ENCODE measurements at places on chromosomes 13 and 19. TPM values are rescaled to one million over a fixed set of nuclear protein-coding genes. Genes with fewer than 3 reads are reported as not detected.

DNA sequence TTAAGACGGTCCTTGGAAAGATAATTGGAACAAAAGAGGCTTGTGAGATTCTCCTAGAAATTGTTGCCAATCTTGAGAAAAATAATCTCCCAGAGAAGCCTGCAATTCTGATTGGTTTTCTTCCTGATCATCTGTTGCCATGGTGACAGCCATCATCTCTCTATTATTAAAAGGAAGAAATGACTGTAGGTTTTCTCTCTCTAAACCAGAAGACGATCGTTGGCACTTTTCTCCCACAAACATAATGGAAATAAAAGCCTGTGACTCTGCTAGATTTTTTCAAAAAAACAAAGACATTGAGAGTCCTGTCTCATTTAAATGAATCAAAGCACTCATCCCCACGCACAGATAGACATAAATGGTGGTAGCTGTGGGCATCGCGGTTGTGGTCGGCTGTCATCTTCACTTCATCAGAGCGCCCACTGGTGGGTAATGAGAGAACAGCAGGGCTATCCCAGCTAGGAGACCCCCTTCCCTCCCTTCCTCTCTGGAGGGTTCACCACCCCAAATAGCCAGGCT, 21.7 kb upstream of the CALM3 start:
- no peak for DNase-seq

- DNase-seq = no peak
Observed at GRCh38 chr13:32726374-32727037, 140.3 kb downstream of the PDS5B start.

- no peak for DNase-seq
Observed at GRCh38 chr13:33649212-33649878, 168.6 kb upstream of the RFC3 start.

GRCh38 chr19:41939861-41940730, 11.8 kb upstream of the ERFL start:
- no peak for DNase-seq

GRCh38 chr13:56561327-56561726, 579.4 kb upstream of the PRR20A start:
- DNase-seq = no peak

PRKCG gene
- total RNA-seq = not detected

DNA sequence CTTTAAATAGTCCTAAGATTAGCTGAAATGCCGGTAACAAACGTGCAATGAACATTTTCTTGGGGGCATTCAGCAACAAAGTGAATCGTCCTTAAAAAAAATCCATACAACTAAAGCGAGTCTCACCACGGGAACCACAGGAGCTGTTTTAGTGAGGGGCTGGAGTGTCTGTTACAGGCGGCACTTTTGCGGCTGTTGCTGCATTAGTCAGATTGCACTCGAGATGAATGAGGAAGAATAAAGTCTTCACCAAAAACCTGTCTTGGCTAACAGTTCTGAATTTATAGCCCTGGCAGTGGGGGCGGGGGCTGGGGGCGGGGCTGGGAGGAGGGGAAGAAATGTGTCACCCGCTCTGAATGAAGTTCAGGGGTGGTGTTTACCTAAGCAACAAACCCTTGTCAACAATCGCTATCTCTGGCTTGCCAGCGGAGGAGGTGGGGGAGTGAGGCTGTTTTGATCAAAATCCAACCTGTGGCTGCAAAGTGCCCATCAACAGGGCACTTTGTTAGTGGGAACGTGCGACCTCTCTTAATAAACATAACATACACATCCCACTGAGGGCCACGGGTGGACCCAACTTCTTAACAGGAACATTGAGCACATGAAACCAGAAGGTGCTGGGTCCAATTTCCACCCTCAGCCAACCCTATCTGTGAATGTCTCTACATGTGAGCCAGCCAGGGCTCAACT, 44.5 kb downstream of the RFX2 start:
- no peak for DNase-seq
